Right renal pelvis (tissue), 4 donors: ENCODE measurements at places on chromosomes 12 and 14. TPM values are rescaled to one million over a fixed set of nuclear protein-coding genes. Genes with fewer than 3 reads are reported as not detected.

The PTHLH gene
- polyA plus RNA-seq: 0.99 TPM

The SLC5A8 gene
- polyA plus RNA-seq: 33.8 TPM

- DNase-seq: no peak
Measured at GRCh38 chr14:102993523-102993922, 63.8 kb downstream of the CDC42BPB start.

DNA sequence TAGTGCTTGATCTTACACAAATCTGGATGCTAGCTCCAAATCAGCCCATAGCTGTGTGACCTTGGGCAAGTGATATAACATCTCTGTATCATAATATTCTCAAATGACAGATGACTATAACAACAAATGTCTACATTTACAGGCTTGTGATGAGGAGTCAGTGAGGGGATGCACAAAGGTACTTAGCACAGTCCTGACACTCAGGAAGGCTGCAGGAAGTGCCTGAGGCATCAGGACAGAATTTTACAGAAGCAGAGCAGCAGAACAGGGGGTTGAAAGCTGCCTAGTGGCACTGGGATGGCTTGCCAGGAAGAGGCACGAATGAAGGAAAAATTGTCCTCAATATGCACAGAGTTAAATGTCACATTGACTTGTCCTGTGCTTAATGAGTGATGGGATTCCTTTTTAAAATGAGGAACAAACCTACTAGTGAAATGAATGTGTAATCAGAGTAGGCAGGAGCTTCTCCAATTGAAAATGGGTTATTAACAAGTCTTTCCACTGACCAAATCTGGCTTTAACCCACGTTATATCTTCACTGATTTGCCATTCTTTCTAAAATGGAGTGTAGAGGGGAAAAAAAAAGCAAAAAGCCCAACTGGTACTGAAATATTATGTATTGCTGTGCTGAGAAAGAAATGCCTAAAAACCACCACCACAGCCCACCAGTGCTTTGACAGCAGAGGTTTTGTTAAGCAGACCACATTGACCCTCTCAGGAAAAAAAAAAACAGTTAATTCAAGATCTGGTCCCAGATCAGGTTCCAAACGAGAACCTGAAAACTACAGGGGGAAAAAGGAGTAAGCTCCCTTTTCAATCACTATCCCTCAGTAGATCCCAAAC lies 11.6 kb downstream of the BTG1 start:
- DNase-seq: no peak

- no peak for DNase-seq
Measured at GRCh38 chr12:82723093-82723492, 36.4 kb downstream of the TMTC2 start.

- no peak for DNase-seq
Measured at GRCh38 chr12:68367903-68368302, 35.7 kb upstream of the MDM1 start.

DNA sequence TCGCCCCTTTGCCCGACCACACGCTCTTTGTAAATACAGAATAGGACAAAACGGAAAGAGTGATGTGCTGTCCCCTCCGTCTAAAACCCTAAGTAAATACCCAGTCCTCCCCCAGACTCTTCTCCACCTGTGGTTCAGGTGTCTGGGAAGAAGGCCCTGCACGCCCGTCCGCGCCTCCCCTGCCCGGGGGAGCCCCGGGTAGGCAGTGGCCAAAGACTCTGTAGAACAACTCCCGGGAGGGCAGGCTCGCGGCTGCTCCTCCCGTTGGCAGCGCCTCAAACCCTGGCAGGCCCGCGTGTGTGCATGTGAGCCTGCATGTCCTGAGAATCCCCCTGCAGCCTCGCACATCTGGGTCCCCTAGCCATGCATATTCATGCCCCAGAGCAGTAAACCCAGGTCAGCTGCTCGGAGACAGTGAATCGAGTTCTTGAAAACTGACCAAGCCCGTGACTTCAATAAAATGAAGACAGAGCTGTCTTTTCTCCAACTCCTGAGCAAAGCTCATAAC lies 165.8 kb downstream of the MON2 start:
- DNase-seq: no peak

The DCN gene
- 669 TPM for polyA plus RNA-seq

The GDF3 gene
- polyA plus RNA-seq: 0.50 TPM

The BEST3 gene
- 0.24 TPM for polyA plus RNA-seq

- no peak for DNase-seq
Measured at GRCh38 chr14:20697273-20698017, 8.9 kb downstream of the ANG start.

GRCh38 chr12:12004524-12004923 lies 66.2 kb upstream of the BCL2L14 start:
- DNase-seq: no peak

DNA sequence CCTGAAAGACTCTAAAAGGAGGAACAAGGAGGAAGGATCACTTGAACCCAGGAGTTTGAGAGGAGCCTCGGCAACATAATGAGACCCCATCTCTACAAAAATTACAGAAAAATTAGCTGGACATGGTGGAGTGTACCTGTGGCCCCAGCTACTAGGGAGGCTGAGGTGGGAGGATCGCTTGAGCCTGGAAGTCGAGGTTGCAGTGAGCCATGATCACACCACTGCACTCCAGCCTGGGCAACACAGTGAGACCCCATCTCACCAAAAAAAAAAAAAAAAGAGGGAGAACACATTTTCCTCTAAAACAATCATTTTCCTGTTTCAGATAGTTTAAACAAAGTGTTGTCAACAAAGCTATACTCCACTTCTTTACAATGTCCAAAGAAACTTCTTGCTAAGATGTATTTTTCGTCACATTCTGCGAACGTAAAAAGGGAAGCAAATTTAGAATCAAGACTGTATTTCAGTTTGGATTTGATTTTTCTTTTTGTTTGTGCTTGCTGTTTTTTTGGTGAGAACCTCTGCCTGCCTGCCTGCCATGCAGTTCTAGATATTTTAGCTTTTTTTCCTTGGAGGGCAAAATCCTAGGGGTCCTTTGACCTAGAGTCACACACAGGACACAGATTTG lies 5.1 kb downstream of the HCAR1 start:
- no peak for DNase-seq
